ENCODE measurements at places on chromosomes 6 and 20.
A peak's percentile ranks its signal among the peaks of the same experiment; 100 is the strongest.

DNA sequence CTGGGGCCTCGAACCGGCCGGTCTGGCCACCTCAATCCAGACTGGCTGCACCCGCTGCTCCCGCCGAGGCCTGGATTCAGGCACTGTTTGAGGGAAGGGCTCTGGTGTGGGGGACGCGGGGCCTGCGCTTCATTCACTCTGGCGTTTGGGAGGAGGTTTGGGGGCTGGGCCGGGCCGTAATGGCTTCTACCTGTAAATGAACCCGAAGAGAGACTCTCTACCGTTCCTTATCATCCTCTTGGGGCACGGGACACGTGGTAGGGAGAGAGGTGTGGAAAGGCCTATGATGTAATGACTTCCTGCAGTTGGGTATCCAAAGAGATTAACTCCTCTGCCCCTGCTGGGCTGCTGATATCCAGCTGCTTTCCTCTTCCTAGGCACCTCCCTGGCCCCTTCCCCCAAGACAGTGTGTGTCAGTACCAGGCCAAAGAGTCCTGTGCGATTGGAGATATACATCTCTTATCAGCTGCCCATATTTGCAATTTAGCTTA is 1.8 kb downstream of the FOXO3 start:
- DNase-seq, result peak; percentile 88

DNA sequence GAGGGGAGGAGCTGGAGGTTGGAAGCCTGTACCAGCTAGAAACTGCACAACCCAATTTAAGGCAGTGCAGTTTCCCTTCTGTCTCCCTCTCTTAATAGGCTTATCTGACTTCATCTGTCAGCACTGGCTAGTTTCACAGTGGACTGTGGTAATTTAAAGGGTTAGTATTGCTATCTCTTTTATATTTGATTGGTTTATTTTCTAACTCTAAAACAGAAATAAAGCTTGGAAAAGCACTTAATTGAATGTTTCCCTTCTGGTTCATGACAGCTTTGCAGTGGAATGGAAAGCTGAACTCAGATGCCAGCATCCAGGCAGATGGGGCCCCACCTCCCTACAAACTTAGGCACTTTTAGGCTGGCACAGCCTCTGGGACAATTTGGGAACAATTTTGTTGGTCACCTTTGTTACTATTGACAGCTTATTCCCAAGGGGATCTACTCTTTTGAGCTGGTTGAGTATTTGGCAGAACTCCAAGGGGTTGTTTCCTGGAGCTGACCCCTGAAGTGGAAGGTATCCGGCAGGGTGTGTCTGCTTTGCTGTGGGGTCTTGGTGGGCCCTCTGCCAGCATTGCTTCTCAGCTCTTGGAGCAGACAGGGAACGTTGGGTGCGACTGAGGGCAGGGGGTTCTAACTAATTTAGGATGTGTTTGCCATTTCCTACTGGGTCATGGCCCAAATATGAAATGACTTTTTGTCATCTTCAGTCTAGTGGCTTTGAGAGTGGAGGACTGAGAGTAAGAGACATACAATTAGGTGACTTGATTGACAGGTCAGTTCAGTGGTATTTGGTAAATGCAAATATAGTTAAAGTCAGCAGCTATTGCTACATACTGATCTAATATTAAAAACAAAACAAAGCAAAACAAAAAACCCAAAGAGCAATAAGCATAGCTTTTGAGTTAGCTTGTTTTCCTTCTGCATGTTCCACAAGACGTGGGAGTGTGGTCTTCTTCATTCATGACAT is 9.3 kb downstream of the SH3BGRL2 start:
- no peak for DNase-seq

DNA sequence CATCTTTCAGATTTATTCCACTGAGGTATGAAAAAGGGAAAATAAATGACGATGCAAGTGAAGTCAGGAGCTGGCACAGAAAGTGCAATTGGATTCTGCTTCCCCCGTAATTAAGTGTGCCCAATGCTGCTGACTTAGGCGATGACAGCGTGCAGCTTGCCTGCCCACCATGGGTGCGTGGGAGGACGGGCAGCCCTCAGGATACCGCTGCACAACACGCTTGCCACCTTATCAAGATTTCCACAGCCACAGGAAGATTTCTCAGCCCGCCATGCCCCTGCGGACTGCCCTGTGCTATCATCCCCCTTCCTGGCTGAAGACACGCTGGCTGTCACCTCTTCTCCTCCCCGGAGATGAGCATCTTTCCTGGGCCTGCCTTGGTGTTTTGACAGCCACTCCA is 103.3 kb upstream of the BACH2 start:
- DNase-seq, result no peak

- no peak for DNase-seq
Observed at GRCh38 chr6:157280157-157280556, 43.2 kb downstream of the TMEM242 start.

GRCh38 chr20:37326666-37327065 is 19.3 kb upstream of the SRC start:
- no peak for DNase-seq
